ENCODE measurements at places on chromosomes 3 and 15. TPM values are rescaled to one million over a fixed set of nuclear protein-coding genes. Genes with fewer than 3 reads are reported as not detected.

The SLC9C1 gene
- 0.41 TPM for total RNA-seq

The SCAANT1 gene
- not detected for total RNA-seq

The FBXO40 gene
- not detected for total RNA-seq

The LIPH gene
- total RNA-seq, result not detected

The RLBP1 gene
- total RNA-seq, result 3.3 TPM

The TAGLN3 gene
- 174 TPM for total RNA-seq

The PP2D1 gene
- total RNA-seq, result not detected

The BNIP2 gene
- total RNA-seq, result 63.6 TPM

The VGLL3 gene
- total RNA-seq, result 1.2 TPM

The ADGRG7 gene
- not detected for total RNA-seq

The GPR62 gene
- 0.41 TPM for total RNA-seq

The LRRC28 gene
- total RNA-seq, result 24.9 TPM

The TPRG1 gene
- 1.2 TPM for total RNA-seq

The CACNA2D3 gene
- total RNA-seq, result 30.6 TPM

The GPR160 gene
- 2.9 TPM for total RNA-seq

The CCDC54 gene
- not detected for total RNA-seq

The MAGI1 gene
- total RNA-seq, result 39.1 TPM

The CYP8B1 gene
- total RNA-seq, result not detected

The BCHE gene
- 13.9 TPM for total RNA-seq

The WDR93 gene
- 0.41 TPM for total RNA-seq

The GP5 gene
- total RNA-seq, result not detected

The DPPA2 gene
- total RNA-seq, result not detected

The TTLL13 gene
- under 0.01 TPM for total RNA-seq

The PRSS50 gene
- not detected for total RNA-seq

The CHRFAM7A gene
- 2.0 TPM for total RNA-seq

The PLSCR2 gene
- total RNA-seq, result not detected

The DUOXA1 gene
- not detected for total RNA-seq

The SLC12A8 gene
- 2.4 TPM for total RNA-seq

The CCDC9B gene
- total RNA-seq, result 0.41 TPM
